Stimulated activated CD8-positive, alpha-beta memory T cell treated with anti-CD3 and anti-CD28 coated beads, Interleukin-2, amount 100 ng/mL, for 1 hour (primary cell): ENCODE measurements at places on chromosomes 16 and 17.

GRCh38 chr17:47949946-47950345, 7.7 kb downstream of the PRR15L start:
- DNase-seq: no peak

GRCh38 chr17:47713980-47714700, 18.9 kb upstream of the TBX21 start:
- no peak for DNase-seq

DNA sequence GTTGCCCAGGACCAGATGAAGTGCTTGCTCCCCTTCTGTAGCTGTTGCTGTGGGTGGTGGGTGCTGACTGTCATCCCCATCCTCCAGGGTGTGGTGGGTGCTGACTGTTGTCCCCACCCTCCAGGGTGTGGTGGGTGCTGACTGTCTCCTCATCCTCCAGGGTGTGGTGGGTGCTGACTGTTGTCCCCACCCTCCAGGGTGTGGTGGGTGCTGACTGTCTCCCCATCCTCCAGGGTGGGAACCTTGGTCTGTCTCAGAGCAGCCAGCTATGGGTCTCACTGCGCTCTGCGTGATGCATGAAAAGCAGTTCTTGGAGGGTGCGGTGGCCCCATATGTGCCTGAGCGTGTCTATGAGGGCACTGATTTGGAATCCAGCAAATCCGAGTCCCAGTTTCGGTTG, 163.8 kb downstream of the RPTOR start:
- no peak for DNase-seq

- DNase-seq: no peak
These were observed 154.6 kb downstream of the NTN1 start for GRCh38 chr17:9175700-9176467.

- DNase-seq: no peak
These were observed 3.2 kb upstream of the CRHR1 start for GRCh38 chr17:45780921-45781320.

GRCh38 chr17:36921095-36921851, 16.0 kb upstream of the LHX1 start:
- DNase-seq: no peak

- DNase-seq: no peak
These were observed 69.0 kb downstream of the TBC1D16 start for GRCh38 chr17:79966681-79967080.

DNA sequence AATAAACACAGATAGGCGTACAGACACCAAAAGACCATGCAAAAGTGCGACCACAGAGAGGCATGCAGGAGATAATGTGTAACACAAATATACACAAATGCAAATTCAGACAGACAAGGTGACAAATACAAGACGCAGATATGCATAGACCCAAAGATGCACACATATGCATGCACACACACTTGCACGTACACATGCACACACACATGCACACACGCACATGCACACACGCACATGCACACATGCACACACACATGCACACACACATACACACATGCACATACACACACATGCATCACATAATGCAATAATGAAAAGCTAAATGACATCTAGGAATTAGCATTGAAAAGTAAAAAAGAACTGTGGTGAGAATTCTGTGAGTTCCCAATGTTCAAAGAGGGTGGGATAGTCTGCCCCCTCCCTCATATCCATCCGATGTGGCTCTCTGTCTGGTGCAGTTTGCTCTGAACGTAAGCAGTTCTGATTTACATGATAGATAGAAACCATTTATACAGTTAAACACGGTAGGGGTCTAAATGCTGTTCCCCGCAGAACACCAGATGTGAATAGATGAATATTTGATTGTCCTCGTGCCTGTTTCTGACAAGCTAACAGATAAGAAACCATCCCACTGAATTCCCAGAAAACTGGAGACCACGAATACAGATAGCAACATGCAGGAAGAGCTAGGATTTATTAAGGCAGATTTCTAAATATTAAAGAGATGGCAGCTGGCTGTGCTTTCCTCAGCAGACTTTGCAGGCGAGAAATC, 186.1 kb downstream of the TMEM114 start:
- DNase-seq: no peak

DNA sequence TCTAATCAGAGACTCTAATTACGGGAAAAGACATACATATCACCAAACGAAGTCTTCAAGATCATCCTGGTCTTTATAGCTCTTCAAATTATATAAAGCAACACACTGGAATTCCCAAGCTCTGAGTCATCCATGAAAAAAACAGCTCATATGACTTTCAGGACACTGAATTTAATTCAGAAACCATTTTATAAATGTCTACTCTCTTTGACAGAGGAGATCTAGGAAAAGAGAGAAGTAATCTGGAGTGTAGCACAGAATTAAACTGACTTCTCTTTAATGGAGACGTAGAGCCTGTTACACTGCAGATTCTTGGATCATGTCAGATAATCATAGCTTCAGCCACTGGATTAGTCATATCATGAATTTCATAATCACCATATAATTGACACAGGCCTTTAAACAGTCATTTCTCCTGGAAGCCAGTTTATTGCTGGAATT, 86.8 kb upstream of the WSB1 start:
- no peak for DNase-seq

DNA sequence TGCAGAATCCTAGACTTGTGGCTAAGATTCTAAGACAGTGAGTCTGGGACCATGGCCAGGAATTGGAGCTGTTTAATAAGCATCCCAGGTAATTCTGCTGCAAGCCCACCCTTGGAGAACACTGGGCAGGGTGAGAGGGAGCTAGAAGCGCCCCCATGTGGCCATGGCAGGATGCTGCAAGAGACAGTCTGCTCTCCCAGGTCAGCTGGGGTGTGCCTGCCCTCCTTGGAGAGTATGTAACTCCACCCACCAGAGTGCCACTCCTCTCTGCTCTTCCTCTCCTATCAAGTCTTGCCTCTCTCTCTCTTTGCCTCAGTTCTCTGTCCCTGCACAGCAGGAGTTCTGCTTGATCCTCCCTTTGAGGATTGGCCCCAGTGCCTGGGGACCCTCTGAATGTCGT, 14.9 kb downstream of the RCVRN start:
- DNase-seq: no peak

- DNase-seq: no peak
These were observed 19.2 kb downstream of the GJD3 start for GRCh38 chr17:40345161-40345993.

- DNase-seq: no peak
These were observed 116.9 kb downstream of the TANC2 start for GRCh38 chr17:63082952-63083351.

DNA sequence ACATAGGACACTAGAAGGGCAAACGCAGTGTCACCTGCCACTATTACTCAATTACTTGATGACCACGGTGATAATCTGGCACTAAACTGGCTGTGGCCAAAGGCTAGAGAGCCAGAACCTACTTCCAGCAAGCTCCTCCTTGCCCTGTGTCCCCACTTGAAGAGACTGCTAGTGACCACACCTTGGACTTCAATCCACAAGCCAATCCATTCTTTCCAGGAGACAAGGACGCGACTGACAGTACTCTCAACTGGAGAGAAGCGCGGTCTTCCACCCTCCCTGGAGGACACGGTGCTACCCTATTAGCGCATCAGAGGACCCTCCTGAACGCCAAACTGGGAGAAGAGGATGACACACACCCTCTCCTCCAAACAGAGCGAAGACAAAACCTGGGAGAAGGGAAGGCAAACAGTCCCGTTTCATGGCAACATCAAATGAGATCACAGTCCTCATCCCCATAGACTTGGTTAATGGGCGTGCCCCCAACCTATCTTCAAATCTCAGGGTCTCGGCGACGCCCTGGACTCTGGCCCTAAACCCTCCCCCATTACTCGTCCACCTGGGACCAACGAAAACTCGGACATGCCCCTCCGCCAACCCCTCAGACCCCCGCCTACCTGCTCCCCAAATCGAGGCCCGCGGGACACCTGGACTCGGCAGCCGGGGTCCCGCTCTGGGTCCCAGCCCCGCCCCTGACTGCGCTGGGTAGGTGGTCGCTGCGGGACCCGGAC, 508 bp downstream of the FLCN start:
- no peak for DNase-seq

DNA sequence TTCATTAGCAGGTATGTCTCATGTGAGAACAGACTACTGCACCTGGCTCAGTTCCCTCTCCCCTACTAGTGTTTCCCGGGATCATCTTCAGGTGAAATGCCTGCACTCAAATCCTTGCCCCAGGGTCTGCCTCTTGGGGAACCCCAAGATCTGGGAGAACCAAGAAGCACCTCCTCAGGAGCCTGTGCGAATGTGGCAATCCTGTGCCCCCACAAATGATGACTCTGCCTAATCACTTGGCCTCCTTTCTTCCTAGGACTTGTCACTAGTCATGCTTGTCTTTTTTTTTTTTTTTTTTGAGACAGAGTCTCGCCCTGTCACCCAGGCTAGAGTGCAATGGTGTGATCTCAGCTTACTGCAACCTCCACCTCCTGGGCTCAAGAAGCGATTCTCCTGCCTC, 21.7 kb downstream of the ADAD2 start:
- no peak for DNase-seq

DNA sequence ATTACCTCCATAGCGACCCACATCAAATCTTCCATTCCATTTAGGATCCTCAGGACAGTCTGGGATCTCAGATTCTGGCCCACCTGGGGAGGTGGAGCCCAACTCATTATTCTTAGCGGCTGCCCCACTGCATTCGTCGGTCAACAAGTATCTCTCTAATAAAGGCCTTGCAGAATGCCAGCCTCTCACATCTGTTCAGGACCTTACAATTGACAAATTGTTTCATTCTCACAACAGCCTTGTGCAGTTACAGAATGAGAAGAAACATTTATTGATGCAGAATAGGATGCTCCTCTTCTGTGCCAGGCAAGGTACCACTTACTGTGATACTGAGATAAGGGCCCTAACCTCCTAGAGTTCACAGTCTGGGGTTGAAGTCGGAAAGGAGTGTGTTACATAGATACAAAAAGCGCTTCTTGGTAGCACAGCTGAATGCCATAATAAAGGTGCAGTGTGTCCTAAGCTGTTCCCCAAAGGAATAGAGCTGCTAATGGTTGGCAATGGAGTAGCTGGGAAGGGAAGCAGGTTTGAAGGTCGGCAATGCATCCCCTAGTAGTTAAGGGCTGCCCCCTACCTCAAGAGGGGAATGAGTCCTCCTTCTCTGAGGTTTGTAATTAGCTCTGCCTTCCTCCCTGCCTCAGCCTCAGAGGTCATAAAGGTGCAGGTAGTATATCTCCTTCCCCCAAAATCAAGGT, 2.3 kb upstream of the MPP2 start:
- no peak for DNase-seq

- DNase-seq: no peak
These were observed 32.6 kb downstream of the FA2H start for GRCh38 chr16:74742051-74742481.

GRCh38 chr17:61595418-61596186, 4.6 kb upstream of the NACA2 start:
- no peak for DNase-seq

DNA sequence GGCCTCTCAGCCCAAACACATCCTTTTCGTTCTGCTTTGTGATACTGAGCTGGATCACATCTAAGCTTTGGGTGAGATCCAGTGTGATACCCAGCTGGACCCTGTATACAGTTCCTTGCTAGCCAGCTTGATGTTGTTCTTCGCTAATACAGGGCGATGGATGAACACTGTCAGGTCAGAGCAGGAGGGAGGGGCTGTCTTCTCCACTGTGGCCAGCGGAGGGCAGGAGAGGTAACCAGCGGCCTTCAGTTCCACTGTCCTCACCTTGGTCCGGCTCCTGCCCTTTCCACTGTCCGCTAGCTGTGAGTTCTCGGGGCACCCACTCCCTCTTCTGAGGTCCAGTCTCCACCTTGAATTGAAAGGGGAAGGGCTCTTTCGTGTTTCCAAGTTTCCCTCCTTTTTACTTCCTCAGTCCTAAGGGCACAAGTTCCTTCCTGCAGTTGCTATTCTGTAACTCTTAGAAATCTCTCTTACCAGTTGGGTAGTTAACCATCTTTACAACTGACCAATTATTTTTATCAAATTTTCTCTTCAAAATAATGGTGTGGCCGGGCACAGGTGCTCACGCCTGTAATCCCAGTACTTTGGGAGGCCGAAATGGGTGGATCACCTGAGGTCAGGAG, 3.0 kb upstream of the ZNF213 start:
- DNase-seq: no peak

GRCh38 chr17:28871056-28871579, 16.3 kb downstream of the ERAL1 start:
- peak; percentile 13 for DNase-seq

GRCh38 chr17:68351395-68351794, 60.1 kb downstream of the ARSG start:
- DNase-seq: no peak

DNA sequence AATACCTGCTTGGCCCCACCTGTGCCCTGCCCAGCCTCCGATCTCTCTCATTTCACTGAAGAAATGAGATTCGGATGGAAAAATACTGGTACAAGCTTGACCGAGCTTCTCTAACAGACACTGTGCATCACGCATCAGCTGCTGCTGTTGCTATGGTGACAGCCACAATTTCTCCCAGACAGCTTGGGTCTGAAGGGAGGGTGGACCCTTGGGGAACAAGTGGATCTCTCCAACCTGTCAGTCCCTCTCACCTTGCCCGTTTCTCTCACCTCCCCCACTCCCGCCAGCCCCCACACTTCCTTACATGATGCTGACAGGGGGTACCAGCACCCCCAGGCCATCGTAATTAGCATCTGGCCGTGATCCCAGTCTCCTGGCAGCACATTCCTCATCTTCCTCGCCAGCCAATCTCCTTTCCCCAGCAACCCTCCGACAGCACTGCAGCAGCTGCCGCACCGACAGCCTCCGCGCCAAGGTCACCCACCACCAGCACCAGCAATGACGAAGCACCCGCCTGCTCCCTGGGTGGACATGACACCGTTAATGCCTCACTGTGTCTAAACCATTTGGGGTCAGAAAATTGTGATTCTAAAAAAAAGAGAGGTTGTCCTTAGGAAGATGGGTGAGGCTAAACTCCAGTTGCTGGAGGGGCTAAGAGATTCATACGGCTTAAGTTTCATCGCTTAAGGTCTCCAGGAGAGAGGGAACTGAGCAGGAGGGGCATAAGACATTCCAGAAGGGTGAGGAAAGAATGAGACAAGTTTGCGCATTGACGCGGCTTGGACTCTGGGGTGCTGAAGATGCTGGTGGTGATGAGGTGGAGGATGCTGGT, 58.6 kb upstream of the TNRC6A start:
- no peak for DNase-seq

DNA sequence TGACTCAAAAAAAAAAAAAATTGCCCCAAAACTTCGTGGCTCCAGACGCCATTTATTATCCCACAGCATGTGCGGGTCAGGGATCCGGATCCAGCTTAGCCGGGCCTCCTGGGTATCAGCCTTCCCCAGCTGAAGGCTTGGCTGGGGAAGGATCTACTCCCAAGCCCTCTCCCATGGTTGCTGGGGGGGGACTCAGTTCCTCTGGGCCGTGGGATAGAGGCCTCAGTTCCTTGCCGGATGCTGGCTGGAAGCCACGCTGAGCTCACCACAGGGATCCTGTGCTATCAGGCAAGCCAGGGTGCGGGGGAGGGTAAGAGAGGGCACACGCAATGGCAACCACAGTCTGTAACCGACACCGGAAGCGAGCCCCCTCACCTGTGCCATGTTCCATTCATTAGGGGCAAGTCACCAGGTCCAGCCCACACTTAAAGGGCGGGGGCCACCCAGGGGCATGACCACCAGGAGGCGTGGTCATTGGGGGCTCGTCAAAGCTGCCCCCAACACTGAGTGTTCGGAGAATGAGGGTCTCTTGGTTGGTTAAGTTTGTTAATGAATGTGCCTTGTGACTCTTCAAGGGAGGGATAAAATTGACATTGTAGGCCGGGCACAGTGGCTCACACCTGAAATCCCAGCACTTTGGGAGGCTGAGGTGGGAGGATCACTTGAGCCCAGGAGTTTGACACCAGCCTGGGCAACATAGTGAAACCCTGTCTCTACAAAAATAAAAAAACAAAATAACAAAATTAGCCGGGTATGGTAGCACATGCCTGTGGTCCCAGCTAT, 210.0 kb upstream of the GSE1 start:
- no peak for DNase-seq
